ENCODE measurements at places on chromosomes 16 and 17.

- DNase-seq, result no peak
These were observed 2.2 kb downstream of the PIP4K2B start for GRCh38 chr17:38797158-38797490.

- DNase-seq, result no peak
These were observed 10.0 kb downstream of the SOCS1 start for GRCh38 chr16:11245988-11246387.

- no peak for DNase-seq
These were observed 8.8 kb downstream of the JUP start for GRCh38 chr17:41777574-41778188.

- DNase-seq, result no peak
These were observed 1.8 kb upstream of the RBFOX3 start for GRCh38 chr17:79612468-79613194.

DNA sequence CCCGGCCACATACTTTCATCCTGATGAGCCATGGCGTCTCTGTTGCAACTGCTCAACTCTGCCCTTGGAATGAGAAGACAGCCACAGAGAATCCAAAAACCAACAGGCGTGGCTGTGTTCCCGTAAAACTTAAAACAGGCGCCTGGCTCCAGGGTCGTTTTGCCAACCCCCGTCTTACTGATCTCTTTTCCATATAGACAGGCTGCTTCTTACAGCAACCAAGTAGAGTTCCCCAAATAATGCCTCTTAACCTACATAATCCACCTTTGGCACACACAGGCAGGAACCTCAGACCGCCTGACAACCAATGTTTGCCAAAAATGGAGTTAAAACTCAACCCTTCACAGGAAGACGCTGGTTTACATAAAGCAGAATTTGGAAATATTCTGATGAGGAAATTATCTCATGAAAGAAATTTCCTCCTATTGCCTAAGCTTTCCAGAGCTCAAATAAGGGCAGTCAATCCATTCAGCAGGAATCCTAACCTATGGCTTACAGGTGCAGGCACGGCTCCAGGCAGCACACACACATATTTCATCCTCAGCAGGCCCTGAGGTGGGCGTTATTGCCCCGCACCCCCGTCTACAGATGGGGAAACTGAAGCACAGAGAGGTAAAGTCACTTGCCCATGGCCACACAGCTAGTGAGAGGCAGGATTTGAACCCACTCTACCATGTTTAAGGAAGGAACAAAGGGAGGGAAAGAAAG, 35.8 kb downstream of the LITAF start:
- no peak for DNase-seq

DNA sequence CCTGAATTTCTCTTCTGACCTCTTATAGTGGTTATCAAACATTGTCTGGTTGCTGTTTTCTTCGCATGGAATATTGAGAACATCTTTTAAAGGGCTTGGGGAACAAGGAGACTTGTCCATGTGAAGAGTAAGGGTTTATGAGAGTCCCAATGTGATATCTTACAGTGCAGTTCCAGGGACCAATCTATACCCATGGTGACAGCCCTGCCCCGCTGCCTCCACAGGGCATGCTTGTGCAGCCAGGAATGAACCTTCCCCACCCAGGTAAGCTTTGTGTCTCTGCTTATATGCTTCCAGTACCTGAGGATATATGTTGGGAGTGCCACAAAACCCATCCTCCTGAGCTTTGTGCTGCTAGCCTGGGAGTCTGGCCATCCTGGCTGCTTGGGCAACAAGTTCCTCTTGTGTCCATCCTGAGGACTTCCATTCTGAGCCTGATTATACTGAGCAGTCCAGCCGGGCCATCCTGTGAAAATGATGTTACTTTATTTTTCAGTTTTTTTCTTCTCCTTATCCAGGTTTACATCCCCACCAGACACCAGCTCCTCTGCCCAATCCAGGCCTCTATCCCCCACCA, 9.5 kb upstream of the RAPGEFL1 start:
- no peak for DNase-seq

DNA sequence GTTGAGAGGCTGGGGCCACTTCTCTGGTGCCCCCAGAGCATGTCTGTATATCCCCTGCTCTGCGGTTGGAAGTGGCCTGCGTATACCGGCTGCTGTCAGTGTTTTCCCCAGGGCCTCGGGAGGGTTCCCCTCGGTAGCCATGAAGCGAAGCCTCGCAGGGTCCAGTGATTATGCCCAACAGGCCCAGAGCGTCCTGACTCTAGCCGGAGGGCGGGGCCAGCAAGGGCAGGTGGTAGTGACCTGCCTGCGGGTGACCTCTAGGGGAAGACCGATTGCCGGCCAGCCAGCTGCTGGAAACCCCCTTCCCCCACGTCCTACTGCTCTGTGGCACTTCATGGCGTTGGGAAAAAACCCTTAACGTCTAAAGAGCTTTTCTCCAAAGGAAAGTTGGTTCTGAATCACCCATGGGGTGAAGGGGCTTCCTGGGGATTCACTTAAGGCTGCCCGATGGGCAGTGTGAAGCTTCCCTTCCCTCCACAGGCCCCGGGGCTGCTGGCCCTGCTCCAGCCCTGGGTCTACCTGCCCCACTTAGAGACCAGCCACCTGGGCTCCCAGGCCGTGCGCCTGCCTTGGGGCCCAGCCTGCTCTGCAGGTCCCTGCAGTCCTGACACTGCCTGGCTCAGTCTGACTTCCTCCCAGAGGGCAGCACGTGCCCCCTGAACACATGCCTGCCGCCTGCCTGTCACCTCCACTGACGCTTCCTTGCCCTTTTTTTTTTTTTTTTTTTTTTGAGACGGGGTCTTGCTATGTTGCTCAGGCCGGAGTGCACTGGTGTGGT, 72.8 kb downstream of the SOCS1 start:
- no peak for DNase-seq

DNA sequence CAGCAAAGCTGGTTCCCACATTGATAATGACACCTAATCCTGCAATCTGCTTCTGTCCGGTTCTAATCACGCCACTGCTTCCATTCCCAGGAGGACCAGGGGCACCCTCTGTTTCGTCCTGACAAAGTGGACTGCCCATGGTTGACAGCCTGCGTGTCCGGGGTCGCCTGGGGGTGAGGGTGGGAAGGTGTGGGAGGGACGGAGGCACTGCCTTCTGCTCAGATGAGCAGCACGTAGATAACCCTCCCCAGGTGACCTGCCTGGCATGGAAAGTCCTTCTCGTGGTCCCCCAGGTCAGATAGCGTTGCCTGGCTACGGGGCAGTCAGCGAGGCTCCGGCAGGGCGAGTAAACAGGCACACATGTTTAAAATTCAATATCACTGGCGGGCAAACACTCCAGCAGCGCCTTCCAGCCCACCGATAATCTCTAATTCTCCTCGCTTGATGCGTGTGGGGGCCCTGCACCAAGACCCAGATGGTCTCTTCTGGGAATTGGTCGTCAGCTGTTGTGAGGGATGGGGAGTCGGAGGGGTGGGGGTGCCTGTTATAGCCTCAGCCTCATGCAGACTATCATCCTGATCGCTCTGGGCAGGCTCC, 132.2 kb downstream of the RAP1GAP2 start:
- no peak for DNase-seq

DNA sequence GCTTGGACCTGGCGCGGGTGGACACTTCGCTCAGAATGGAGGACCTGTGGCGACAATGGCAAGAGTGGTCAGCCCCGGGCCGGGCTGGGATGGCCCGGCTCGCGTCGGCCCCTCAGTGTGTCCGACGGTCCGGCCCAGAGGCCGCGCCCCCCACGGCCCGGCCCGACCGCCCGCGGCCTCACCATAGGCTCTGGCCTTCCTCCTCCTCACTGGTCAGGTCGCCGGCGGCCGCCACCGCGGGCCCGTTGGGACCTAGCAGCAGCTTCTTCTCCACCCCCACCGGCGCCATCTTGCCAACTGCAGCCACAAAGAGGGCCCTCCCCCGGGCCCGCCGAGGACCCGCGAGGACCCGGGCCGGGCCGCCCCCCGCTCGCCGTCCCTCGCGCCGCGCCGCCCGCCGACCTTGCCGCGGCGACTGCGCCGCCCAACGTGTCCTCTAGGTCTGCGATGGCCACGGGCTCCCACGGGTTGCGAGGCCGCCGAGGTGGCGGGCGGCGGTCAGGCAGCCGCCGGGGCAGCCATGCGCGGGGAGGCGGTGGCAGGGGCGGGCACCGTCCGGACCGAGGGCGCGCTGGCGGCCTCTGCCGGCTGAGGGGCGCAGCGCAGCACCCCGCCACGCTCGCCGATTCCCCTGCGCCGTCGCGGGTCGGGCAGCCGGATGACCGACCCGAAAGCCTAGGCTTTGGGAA, at the start of gene DYNC1LI2:
Gene DYNC1LI2 (minus strand): TSS at position 307 of the 689 bp plus-strand sequence. CDS start 18 bp downstream, at position 289.
- DNase-seq, result peak; percentile 53

DNA sequence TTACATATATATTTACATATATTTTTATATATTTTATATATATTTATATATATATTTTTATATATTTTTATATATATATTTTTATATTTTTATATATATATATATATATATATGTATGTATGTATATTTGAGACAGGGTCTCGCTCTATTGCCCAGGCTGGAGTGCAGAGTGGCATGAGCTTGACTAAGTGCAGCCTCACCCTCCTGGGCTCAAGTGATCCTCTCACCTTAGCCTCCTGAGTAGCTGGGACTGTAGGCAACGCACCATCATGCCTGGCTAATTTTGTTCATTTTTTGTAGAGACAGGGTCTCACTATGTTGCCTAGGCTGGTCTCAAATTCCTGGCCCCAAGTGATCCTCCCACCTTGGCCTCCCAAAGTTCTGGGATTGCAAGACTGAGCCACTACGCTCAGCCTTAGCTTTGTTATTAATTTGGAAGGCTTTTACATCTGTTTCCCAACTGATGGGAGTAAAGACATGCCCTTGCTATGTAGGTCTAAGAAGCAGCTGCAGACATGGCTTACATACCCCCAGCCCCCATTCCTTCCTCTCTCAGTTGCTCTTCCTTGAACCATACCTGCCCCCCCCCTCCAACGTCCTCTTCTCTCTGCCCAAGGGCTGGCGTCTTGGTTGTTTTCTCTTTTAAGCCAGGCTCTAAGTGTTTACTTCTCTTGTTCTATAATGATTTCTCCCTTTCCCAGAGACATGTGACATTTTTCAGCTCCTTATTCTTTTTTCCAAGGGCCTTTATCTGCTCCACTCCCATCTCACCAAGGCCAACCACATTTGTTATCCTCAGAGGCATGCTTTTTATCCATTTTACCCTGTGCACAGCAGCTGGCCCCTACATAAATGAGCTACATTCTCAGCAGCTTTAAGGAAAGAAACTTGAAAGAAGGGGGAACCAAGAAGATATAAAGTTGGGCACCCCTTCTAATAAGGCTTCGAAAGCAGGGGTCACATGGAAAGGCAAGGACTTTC, 64.2 kb upstream of the ATF7IP2 start:
- DNase-seq, result no peak

Data from thoracic aorta (tissue), 2 donors.